Kidney tubule cell (primary cell): ENCODE measurements at places on chromosomes 6 and 20.

- DNase-seq, result peak; percentile 90
Observed at GRCh38 chr6:35360349-35361138, 18.2 kb downstream of the PPARD start.

GRCh38 chr20:50120935-50121693 is 8.2 kb upstream of the UBE2V1 start:
- peak; percentile 73 for DNase-seq

GRCh38 chr6:36563237-36563927 is 16.1 kb upstream of the STK38 start:
- DNase-seq, result no peak

DNA sequence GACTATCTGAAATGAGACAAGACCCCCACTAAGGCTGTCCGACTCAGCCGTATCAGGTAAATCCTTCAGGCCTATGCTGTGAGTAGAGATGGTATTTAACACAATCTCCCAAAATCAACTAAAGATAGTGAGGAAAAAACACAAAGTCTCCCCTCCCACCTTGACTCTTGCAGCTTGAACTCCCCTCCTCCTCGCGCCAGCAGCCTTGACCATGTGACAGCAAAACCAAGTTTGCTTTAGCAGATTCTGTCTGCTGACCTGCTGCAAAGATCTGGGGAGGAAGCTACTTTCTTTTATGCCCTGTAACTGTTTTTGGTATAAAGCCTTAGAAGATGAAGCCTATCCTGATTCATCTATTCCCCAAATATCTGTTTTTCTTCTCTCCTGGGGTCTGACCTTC is 509.5 kb downstream of the CDH26 start:
- DNase-seq, result no peak

DNA sequence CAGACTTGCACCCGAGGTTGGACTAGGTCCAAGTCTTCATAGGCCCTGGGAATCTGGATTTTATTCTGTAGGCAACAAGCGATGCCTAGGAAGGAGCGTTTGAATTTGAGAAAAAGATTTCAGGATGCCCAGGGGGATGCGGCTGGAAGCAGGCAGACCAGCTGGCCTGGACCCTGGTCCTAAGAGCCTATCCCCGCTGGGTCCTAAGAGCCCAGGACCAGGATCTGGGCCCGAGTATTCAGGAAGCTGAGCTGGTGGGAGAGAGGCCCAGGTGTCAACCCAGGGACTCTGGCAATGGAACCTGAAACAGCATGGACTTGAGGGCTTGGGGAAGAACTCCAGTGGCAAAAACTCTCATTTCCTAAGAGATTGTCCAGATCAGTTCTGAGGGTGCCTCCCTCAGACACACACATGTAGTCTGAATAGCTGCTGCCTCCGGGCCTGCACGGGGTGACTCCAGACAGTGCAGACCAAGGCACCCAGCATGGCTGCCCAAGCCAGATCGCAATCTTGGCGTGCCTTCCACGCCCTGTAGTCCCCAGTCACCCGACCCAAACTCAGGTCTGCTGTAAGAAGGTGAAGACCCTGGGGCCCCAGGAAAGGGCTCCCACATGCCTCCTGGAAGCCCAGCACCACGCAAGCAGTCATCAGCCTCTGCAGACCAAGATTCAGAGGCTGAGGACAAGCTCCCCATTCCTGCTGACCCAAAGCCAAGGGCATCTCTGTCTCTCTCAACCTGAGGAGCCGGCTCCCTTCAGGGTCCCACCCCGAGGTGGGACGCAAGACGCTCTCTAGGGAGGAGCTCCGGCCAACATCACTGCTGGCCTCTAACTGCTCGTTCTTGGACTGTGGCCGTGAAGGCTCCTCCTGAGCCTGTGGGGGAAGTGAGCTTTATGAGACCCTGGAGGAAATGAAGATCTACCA is 34.4 kb downstream of the RRBP1 start:
- no peak for DNase-seq

GRCh38 chr6:135052939-135053338 is 1.7 kb downstream of the HBS1L start:
- peak; percentile 13 for DNase-seq

DNA sequence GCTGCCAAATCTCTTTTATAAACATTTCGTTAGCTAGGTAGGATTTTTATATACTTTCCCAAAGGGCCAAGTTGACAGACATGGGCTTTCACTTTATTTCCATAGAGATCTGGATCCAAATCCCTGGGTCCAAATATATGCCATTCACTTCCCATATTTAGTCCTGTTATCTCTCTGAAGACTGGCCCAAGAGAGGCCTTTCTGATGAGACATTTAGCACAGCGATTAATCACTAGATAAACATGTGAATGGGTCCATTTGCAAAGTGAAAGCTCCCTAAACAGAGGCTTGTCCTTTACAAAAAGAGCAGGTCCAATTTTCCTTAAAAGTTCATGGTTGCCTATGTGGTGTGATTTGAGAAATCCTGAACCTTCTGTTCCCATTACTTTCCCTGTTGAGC is 132.6 kb downstream of the TRMT11 start:
- DNase-seq, result peak; percentile 24

DNA sequence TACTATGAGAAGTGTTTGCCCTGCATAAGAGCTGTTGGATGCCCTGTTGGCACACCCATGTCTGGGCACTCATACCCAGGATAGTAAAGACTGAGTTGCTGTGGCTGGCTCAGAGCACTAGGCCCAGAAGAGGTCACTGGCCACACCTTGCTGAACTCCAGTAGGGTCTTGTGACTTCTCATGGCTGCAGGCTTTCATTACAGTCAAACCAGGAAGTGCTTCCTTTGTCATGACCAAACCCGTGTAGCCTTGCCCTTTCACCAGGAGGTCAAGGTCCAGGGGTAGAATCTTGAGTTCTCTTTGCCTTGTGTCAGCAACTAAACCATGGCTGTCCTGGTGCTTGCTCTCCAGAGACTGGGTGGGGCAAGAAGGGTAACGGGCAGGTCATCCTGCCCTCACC is 49.5 kb downstream of the CD164 start:
- DNase-seq, result no peak

- peak; percentile 11 for DNase-seq
Observed at GRCh38 chr6:152636021-152636608, 1.0 kb downstream of the SYNE1 start.

GRCh38 chr6:116827561-116828240 is 1.2 kb downstream of the GPRC6A start:
- peak; percentile 65 for DNase-seq

- DNase-seq, result no peak
Observed at GRCh38 chr6:119137194-119138072, 59.0 kb upstream of the FAM184A start.

DNA sequence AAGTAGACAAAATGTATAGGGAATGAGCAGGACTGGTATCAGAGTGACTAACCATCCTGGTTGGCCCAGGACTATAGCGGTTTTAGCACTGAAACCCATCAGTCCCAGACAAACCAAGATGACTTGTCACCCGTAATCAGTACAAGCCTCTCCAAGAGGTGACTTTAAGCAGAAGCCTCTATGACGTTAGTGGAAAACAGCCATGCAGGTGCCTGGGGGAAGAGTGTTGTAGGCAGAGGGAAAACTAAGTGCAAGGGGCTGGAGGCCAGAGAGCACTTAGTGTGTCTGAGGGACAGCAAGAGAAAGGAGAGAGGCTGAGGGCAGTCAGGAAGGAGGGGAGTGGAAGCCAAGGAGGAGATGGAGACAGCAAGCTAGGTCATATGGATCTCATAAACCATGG is 2.1 kb downstream of the SGK2 start:
- DNase-seq, result peak; percentile 23

DNA sequence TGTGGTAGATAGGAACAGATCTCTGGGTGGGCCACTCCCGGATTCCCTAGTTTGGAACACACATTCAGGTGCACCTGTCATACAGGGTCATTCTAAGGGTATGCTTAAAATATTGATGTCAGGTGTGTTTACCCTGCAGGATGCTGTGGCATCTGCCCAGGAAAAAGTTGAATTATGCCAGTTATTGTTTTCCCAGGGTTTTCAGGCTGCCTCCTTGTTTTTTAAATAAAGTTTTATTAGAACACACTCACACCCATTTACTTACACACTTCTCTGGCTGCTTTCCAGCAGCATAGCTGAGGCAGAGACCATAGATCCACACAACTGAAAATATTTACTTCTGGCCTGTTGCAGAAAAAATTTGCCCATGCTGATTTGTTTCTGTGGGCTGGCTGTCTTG is 76.5 kb downstream of the PHACTR3 start:
- DNase-seq, result no peak

- no peak for DNase-seq
Observed at GRCh38 chr6:93746892-93747291, 327.5 kb upstream of the EPHA7 start.

DNA sequence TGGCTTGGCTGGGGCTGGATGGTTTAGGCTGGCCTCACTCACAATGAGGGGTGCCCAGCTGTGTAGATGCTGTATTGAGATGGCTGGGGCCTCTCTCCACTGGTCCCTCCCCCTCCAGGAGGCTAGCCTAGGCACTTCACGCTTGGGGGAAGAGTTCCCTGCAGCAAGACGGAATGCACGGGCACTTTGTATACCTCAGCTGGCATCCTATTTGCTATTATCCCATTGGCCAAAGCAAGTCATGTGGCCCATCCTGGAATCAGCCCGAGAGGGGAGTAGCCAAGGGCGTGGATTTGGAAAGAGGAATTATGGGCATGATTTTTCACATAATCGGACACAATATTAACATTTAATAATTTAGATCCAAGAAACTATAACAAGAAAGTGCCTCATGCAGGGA is 64.3 kb downstream of the ISM1 start:
- no peak for DNase-seq

DNA sequence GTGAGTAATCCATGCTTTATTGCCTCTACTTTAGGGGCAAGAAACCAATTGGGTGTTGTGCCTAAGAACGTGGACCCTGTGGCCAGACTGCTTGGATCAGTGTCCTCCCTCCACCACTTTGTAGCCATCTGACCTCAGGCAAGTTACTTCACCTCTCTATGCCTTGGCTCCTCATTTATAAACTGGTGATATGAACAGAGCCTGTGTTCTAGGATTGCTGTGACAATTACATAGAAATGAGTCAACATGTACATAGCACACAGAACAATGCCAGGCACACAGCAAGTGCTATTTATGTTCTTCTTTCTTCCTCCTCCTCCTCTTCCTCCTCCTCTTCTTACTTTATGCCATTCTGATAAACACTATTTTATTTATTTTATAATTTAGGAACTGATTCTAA is 339.4 kb downstream of the CD83 start:
- DNase-seq, result no peak

GRCh38 chr20:17003170-17003870 is 223.5 kb upstream of the PCSK2 start:
- no peak for DNase-seq

DNA sequence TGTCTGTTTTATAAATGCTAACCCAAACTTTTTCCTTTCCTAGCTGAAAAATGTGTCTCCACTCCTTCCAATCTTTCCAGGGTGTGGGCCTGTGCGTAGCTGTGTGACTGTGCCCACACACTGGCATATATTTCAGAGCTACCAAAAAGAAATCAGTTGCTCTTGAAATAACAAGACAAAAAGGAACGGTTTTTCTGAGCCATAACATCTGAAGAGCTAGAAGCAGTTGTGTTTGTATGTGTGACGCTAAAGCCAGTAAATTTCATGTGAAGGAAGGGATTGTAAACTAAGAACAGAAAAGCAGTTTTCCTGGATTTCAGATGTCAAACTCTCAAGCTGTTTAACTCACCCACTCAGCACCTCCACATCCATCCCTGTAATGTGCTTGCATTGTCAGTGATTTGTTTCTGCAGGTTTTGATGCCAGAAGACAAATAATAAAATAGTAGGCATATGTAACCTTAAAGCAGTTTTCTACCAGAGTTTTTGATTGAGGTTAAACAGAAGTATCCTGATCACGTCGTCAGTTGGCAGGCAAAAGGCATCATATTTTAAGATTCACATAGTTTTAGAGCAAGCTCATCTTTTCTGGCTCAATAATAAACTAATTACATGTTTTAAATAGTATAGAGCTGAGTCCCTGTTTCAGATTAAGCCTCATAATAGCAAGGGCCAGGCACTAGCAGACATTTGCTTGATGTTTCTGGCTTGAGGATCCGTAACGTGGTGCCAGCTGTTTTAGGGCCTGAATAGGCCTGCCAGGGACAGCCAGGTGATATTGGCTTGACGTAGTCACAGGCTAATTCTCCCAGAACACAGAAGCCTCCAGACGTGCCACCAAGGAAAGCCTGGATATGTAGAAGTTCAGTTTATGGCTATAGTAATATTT is 90.9 kb downstream of the FOXO3 start:
- DNase-seq, result peak; percentile 65

- no peak for DNase-seq
Observed at GRCh38 chr20:42734660-42735368, 454.9 kb downstream of the PTPRT start.

- peak; percentile 66 for DNase-seq
Observed at GRCh38 chr6:93423542-93423941, 4.2 kb upstream of the EPHA7 start.

GRCh38 chr6:24847402-24847801 is 48.7 kb upstream of the ARMH2 start:
- DNase-seq, result no peak

GRCh38 chr6:53201270-53201669 is 52.6 kb upstream of the GCM1 start:
- no peak for DNase-seq

DNA sequence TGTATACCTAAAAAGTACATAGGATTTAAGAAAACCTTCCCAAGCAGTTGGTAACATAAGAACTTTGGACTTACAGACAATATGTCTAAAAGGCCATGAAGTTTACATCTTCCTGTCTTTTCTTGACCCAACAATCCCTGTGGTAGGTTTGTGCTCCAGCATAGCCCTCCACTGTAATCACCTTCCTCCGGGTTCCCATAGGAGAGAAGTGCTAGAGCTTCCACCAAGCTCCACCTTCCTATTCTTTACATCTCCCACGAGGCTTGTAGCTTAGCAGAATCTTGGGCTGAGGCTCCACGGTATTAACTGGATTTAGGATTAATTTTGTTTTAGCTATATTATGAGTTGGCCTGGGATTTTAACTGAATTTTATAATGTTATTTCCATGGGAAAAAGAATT is 23.3 kb downstream of the ADGRG6 start:
- DNase-seq, result no peak

DNA sequence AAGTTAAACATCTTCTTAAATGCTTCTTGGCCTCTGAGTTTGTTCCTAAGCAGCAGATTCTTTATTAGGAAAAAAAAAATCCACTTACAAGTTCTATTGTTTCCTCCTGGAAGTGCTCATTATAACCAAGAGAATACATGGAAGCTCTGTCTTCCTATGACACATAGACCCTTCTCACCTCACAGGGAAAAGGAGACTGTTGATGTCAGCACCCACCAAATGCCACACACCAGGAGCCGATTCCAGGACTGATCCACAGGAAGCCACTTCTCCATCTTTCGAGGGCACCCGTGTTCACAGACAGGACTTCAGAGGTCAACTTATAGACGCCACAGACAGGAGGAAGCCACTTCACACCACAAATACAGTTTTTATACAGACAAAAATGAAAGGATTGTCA is 13.4 kb upstream of the BNIP5 start:
- peak; percentile 19 for DNase-seq
